Bronchial epithelial cell (primary cell): ENCODE measurements at places on chromosomes 2 and 18. TPM values are rescaled to one million over a fixed set of nuclear protein-coding genes. Genes with fewer than 3 reads are reported as not detected.
A peak's percentile ranks its signal among the peaks of the same experiment; 100 is the strongest.

DNA sequence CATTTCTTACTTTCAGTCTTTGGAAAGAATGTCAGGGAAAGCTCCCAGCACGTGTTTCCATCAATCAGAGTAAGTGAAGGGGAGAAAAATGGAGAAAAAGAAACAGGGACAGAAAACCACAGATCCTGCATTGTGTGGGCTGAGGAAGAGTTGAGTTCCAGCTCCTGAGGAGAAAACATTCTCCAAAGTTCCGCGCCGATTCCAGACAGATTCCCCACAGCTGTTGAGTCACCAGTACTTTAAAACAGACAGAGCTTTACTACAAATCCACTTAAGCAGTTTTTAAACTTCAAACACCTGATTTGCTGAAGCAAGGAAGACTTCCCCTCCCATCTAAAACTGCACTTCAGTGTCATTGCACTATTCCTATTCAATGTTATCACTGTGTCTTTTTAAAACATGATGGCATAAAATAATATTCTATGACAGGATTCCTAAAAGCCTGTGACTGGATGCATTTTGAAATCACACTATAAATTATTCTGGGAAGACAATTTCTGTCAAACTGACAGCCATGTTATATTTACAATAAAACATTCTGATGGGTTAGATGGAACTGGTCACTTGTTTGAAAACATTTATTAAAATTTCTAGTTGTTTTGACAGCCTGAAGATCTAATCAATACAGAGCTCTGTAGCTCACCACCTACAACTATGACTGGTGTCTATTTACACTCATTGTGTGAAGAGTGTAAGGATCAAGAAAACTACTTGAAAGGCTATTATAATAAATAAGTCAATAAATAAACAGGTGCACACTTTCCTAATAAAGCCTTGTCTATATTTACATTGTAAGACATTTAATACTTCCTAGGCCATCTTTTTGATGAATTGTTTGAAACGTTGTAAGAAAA is 40.9 kb downstream of the TCF4 start:
- DNase-seq: peak; percentile 19

DNA sequence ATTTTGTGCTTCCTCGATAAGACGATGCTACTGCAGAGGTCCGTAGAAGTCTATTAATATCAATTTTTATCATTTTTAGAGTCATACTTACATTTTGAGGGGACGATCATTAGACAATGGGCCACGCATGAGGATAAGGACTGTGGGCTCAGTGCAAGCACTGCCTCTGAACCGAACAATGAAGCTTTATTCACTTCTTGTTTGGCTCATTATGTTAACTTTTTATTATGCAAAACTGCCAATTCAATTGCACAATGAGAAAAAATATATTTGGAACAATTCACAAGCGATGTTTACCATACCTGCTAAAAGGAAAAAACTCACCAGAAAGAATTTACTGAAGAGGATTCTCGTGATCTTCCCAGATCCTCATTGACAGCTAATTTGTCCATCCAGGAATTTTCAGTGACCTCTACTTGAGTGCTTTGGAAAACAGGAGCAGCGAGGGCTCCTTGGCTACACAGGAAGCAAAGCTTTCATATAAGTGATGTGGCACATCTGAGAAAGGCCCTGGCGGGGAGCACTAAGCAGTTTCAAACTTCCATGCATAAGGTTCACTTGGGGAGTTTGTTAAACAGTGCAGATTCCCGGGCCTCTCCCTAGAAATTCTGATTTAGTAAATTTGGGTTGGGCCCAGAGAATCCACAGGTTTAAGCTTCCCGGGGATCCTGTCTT is 13.3 kb upstream of the CAPN13 start:
- DNase-seq: no peak

DNA sequence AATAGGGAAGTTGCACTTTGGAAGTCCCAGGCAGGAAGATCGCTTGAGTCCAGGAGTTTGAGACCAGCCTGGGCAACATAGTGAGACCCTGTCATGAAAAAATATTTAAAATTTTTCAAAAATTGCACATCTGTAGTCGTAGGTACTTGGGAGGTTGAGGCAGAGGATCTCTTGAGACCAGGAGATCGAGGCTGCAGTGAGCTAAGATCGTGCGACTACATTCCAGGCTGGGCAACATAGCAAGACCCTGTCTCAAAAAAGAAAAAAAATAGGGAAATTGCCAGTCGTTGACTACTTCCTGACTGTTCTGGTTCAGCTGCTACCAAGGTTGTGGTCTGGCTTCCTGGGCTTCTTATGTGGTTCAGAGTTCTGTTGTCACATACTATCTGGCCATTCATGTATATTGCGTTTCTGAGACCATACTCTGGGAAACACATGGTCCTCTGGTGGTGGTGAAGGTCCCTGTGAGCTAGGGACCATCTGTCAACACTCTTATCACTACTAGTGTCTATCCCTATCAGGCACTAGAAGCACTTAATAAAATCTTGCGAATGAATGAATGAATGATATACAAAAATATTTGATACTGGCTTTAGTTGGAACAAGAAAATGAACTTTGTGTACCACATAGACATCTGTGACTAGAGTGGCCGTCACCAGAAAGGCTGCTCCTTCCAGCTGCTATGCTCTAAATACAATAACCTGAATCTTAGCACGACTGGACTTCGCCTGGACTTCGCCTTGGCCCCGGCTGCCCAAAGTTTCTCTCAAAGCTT is 861 bp upstream of the KLHL23 start:
- DNase-seq: no peak

The KHK gene
- total RNA-seq: 0.53 and 0.77 TPM in 2 replicates

The DSC2 gene
- total RNA-seq: 49.0 and 111 TPM in 2 replicates
